Stimulated activated CD4-positive, alpha-beta T cell treated with anti-CD3 and anti-CD28 coated beads, Interleukin-2, amount 100 ng/mL, for 48 hours (primary cell): ENCODE measurements at places on chromosomes 11 and 22.

- no peak for DNase-seq
Measured at GRCh38 chr11:92929653-92930052, 39.8 kb upstream of the MTNR1B start.

DNA sequence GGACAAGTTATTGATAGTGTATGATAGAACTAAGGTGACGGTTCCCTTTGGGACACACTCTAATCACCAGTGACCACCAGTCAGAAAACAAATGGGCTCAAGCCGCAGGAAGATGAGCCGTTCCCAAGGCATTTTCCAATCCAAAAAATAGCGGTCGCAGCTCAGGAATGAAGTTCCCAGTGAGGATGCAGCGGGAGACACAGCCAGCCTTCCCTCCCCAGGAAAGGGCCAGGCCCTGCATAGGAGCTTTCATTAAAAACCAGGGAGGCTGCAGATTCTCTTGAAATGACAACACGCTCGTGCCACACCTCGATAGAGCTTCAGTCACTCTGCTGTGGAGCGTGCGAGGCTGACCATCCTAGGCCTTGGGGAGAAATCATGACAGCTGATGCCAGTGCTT is 65.8 kb upstream of the WNT7B start:
- no peak for DNase-seq

DNA sequence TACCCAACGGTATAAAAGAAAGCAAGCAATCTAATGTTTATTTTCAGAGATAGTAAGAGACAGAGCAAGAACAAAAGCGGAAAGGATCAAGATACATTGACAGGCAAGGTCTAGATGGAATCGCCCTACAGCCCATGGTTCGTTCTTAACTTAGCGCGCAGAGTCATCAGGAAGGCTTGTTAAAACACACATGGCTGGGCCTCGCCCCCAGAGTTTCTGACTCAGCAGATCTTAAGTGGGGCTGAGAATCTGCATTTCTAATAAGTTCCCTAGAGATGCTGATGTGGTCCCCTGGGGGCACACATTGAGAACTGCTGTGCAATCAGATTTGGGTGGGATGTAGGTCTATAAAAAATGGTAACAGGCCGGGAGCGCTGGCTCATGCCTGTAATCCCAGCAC is 35.8 kb upstream of the CHRM4 start:
- no peak for DNase-seq

DNA sequence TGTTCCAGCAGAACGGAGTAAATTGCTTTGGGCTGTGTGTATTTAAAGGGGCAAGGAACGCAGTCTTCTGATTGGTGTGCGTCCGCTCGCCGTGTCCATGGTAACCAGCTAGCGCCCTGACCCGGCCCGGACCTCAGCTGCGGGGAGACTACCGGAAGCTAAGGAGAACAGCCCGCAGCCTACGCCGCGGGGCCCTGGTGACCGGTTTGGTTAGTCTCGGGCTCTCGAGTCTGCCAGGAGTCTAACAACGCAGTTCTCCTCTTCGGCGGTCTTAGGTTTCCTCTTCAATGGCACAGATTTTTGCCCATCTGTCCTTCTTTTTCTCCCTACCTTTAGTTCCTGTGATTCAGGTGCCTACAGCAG is 3.5 kb upstream of the OR56A3 start:
- DNase-seq = no peak

DNA sequence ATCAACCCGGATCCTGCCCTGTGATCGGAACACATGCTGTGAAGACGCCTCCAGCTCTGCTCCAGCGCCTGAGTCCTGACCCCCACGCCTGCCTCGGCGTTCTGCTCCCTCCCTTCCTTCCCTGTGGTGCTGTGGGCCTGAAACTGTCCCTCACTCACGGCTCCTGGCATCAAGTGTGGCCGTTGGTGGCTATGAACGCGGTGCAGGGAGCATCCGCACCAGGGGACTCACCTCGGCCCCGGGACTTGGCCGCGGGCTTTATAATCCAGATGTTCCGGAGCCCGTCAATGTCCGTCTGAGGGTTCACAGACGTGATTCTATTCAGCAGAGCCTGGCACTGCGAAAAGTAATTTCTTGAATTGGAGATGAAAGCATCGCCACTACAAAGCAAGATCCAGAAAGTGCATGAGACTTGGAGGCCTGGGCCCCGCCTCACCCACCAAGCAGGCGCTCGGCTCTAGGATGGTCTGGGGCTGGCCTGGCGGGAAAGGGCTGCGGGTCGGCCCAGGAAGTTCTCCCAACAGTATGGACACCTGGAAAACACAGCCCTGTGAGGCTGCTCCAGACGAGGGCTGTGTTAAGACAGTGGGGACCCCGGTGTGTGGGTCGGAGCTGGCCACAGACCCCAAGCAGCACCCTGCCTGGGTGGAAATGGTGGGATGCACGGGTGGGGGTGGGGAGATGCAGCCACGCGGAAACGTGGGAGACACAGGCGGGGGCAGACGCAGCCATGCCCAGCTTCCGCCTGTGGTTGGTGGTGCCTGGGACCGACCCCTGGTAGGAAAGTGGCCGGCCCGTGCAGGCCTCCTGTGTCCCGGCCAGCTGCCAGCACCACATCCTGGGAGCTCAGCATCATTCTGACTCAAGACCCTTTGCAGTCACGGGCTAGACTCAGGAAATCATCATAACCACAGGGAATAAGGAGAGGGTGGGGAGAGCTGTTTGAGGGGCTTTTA is 21.8 kb upstream of the IL17REL start:
- DNase-seq = no peak

DNA sequence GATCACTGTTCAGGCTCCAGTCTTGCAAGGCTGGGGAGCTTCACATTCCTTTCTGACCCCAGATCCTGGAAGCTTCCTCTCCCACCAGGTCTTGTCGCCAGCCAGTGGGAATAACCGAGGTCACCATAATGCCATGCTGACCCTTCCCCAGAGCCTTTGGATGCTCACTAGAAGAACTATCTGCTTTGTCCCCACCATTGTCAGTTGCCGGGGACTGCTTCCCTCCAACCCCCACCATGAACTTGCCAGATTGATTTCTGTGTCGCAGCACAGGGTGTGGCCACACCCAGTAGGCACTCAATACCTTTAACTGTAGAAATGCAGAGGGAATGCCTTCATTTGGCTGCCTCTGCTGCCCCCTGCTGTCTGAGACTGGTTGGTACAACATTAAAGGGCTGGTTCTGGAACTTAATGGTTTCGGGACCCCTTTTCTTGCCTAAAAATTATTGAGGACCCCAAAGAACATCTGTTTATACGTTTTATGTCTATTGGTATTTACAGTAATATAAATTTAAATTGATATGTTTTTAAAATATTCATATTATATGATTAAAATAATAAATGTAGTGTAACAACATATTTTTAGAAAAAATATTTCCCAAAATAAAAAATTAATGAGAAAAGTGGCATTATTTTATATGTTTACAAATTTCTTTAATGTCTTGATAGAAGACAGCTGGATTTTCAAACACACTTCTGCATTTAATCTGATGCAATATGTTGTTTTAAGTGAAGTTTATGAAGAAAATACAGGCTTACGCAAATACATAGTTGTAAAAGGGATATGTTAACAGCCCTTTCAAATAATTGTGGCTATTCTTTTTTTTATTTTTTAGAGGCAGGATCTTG is 6.7 kb upstream of the GDPD5 start:
- peak; percentile 82 for DNase-seq

DNA sequence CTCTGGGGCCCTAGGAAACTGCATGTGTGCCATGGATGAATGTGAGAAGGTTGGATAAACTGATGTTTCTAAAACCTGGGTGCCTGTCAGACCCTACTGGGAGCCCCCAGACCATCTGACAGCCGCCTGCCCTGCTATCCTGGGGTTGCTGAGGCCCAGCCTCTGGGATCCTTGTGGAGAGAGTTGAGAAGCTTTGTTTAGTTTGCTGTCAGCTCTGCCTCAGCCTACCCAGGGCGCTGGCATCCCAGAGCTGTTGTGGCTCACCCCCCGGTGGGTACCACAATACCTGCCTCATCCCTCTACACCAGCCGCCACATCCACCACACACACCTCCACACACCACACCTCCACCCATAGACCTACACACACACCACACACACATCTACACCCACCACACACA is 38.5 kb upstream of the HMOX1 start:
- DNase-seq = no peak

DNA sequence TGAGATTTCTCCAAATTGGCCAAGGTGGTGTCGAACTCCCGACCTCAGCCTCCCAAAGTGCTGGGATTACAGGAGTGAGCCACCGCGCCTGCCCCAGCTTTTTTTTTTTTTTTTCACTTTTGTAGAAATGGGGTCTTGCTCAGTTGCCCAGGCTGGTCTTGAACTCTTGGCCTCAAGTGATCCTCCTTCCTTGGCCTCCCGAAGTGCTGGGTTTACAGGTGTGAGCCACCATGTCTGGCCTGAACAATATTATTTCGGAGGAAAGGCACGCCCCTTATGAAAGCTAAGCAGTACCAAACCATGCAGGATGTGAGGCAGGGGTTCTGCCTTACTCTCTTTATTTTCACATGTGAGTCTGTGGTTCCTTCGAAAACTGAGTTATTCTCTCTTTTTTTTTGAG is 16.1 kb downstream of the MTCH2 start:
- no peak for DNase-seq

DNA sequence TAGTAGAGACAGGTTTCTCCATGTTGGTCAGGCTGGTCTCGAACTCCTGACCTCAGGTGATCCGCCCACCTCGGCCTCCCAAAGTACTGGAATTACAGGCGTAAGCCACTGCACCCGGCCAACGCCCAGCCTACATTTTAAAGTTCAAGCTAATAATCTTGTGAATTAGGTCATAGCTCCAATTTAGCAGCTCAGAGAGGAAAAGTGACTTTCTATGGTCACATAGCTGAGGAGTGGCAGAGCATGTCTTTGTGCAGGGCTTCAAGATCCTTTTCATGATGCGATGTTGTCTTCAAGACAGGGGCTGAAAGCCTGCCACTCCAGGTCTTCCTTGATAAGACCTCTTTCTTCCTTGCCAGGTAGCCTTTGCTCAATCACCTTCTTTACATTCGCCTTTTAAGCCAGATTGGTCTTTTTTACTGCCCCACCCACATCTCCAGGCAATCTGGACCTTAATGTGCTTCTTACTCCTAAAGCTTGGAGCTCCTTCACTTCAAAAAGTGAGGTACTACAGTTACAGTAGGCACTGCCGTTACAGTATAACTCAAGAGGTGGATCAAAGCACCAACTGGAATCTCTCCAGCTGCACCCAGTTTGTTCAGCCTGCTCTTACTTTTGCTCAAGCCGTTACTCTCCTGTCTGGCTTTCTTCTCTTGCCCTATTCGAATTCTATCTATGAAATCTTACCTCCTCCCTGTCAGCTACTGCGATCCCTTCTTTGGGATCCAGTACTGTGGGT is 18.2 kb downstream of the YWHAH start:
- no peak for DNase-seq

DNA sequence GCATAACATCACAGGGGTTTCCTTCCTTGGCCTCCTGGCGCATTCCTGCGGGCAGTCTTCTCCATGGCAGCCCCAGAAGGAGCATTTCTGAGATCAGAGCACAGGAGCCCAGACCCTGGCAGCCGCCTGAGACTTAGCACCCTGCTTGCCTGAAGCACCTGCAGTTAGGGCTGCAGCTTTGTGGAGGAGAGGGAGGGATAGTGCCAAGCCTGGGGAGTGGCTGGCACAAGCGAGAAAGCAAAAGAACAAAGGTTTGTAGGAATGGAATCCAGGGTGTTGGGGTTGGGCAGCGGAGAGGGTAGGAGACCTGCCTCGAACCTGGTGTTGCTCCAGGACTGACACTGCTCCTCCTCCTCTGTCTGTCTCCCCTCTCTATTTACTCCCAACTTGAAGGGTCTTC is 66.9 kb downstream of the SCN3B start:
- DNase-seq = no peak

DNA sequence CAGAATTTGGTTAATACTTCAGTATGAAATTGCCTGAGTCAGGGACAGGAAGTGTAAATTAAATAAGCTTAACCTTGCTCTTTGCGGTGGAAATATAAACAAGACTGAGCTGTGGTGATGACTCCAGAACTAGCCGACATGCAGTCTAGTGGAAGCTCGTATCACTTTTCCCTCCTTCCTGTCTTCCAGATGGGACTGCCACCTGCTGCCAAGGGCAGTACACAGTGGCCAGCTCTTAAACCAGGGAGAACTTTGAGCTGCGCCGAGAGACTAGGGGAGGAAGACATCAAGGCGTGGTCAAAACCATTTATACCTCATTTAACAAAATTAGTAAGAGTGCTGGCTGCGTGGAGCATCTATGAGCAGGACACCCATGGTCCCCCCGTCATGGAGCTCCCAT is 31.3 kb upstream of the CTTN start:
- DNase-seq = no peak

DNA sequence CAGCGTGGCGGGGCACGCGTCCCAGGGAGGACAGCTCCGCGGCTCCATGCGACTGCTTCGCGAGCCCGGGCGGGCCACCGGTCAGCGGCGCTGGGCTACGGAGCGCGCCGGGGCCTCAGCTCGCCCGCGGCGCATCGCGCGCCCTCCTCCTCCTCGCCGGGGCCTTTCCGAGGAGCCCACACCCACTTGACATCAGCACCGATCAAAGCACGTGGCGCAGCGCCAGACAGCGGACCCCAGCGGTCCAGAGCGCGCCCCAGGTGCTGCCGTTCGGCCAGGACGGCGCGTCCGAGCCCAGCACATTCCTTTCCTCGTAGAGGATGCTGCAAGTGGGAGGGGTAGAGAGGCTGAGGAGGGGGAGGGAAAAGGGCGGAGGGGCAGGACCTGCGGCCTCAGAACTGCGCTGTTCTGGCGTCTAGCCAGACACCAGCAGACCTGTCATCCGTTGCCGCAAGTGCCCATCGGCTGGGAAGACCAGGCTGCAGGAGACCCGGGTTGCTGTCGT is 88.6 kb downstream of the PLEKHA7 start:
- DNase-seq = no peak

DNA sequence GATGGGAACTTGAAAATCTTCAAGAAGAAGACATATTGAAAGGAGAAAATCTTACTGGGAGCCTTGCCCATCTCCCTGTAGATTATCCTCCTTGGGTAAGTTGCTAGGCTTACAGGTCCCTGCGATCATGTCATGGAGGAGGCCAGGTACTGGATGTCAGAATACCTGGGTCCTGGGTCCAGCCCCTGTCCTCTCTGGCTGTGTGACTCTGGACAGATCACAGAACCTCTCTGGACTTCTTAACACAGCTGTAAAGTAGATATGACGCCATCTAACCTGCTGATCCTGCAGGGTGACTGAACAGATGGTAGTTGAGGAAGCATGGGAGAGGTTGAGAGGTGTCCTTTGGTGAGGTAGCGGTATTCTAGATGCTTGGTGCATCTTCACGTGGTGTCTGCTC is 4.1 kb downstream of the TSKU start:
- no peak for DNase-seq

GRCh38 chr11:1843098-1843473 is 4.3 kb downstream of the TNNI2 start:
- no peak for DNase-seq

DNA sequence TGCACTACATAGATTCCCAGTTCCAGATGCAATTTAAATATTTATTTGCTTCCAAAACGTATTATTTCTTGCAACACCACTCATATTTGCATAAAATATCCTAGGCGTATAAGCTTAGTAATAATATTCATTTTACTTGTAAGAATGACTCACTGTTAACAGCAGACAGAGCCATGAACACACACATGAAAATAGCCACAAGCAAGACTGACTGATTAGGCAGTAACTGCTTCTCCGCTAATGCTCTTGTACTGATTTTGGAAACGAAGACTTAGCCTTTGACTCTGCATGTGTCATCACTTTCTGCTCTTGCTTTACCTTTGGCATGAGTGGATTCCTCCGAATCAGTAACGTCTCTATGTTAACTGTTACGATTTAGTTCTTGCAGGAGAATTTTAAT is 6.0 kb downstream of the OR10Q1 start:
- no peak for DNase-seq

GRCh38 chr11:106271086-106271485 is 193.6 kb downstream of the AASDHPPT start:
- DNase-seq = no peak

GRCh38 chr22:36097880-36098279 is 62.7 kb downstream of the APOL3 start:
- DNase-seq = no peak
